ENCODE measurements at places on chromosomes 16 and 17.

GRCh38 chr17:58412961-58413586 lies 4.3 kb downstream of the RNF43 start:
- peak; percentile 47 for DNase-seq

DNA sequence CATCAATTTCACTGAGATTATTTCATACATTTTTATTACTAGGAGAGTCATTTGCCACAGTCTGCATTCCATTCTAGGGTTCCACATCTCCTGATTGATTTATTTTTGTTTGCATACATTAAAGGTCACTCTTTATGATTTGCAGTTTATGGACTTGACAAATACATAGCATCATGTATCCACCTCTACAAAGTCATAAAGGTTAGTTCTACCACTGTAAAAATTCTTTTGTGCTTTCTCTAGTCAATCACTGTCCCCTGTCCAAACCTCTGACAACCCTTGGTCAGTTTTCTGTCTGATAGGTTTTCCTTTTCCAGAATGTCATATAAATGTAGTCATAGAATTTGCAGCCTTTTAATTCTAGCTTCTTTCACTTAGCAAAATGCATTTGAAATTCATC lies 434.6 kb upstream of the MON1B start:
- DNase-seq = no peak

- no peak for DNase-seq
Observed at GRCh38 chr16:79328402-79329165, 272.0 kb downstream of the MAF start.

- DNase-seq = peak; percentile 54
Observed at GRCh38 chr17:77247048-77247541, 106.3 kb downstream of the SEC14L1 start.

- peak; percentile 11 for DNase-seq
Observed at GRCh38 chr17:73430848-73431247, 119.0 kb upstream of the CDC42EP4 start.

GRCh38 chr16:86355951-86356350 lies 154.4 kb upstream of the FOXF1 start:
- no peak for DNase-seq

DNA sequence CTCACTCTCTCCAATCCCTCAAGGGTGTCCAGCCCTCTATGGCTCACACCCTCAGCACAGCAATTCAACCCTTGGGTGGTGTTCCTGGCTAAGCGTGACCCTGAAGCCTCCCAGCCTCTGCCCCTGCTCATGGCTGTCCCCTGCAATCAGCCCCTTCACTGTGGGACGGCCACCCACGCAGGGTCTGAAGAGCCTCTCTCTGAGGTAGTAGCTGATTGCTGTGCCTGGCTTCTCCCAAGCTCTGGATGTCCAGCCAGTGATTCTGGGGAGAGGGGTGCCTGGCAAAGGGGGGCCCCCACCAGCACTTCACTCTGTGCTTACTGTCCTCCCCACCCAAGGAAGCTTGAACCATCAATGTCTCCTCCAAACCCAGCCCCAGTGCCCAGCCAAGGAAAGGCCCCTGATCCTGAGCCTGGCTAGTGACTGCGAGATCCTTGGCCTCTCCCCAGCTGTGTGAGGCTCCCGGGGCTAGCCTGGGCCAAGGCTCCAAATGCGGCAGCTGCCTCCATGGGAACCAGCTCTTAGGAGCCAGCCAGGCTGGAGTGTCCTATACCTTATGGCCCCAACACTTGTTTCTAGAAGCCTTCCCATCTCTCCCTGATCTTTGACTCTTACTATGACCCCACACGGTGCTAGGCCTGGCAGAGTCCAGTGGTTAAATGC lies 9.9 kb downstream of the MTSS2 start:
- DNase-seq = no peak

DNA sequence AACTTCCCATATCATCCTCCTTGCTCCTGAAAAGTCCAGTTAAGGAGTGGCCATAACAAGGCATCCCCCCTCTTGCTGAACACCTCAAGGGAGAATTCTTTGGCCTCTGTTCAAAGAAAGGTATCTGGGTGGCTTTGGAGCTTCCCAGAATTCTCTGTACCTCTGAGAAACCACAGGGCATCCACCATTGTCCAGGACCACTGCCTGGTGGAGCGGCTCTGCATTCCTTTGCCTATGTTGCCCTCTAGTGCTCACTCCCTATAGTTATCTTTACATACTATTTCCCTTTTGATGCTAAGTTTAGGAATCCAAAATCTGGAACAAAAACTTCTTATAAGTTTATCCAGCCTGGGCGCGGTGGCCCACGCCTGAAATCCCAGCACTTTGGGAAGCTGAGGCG lies 30.3 kb downstream of the CHD9NB start:
- peak; percentile 40 for DNase-seq

DNA sequence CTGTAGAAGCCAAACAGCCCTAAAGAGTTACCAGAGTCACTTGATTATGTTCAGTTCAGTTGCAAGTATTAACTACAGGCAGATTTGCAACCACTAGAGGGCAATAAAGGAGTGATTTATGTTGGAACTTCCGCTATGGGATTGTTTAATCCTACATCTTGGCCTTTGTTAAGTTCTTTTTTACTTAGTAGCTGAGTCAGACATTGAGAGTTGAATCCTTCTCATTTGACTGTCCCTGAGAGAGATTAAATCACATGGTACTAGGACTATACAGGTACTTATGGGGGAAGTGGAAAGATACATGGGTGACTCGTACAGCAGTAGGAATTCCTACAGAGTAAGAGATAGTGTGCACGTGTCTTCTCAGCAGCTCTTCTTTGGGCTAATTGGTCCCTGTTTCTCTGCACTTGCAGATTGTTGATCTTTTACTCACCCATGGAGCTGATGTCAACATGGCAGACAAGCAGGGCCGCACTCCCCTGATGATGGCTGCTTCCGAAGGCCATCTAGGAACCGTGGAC lies 40.3 kb downstream of the CYB561 start:
- peak; percentile 89 for DNase-seq

DNA sequence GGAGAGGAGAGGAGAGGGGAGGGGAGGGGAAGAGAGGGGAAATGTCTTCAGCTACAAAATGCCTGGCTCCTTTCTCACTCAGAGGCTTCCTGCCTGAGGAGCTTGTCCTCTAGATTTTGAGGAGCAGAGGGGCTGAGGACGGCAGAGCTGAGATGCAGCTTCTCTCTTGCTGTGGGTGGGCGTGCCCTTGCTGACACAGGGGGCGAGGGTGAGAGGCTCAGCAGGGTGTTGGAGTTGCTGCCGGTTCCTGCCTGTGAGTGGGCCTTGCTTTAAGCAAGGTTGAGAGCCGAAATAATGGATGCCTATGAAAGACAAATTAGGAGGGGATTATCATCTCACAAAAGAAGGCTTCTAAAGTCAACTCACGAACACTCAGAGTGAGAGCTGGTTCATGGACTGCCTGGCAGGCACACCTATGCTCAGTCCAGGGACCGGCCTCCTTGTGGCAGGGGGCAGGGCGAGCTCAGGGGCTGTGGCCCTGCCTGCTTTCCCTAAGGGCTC lies 215.6 kb downstream of the MSI2 start:
- no peak for DNase-seq

Measured in iris pigment epithelial cell (primary cell).